ENCODE measurements at places on chromosomes 4 and X.
A peak's percentile ranks its signal among the peaks of the same experiment; 100 is the strongest.

GRCh38 chrX:95733426-95733825, 951.2 kb upstream of the DIAPH2 start:
- DNase-seq: no peak

DNA sequence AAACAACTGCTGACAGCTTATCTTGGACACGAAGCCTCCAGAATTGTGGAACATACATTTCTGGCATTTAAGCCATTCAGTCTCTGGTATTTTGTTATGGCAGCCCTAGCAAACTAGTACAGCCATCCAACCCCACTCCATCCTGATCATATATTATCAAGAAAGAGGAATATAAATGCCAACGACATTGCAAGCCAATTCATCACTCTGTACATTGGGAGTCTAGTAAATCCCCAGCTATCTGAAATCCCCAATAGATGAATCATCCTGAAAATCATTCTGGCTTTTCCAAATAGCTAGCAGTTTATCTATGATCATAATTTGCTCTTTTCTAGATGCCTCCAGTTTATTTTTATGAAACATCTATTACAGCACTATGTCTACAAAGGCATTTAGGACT, 41.1 kb downstream of the FRMD7 start:
- no peak for DNase-seq

DNA sequence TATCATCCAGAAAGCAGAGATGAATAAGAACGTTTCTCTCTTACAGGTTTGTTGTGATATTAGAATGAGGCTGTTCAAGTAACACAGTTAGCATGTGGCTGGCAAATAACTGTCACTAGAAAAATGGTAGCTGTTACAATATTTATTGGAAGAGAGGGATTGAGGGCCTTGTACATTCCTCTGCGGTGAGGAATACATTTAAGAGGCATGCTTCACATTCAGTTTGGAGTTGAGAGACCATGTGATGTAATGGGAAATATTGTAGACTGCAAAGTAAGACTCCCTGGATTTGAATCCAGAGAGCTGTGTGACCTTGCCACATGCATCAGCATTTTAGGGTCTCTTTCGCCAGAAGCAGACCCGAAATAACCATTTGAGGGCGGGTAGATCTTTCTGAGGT, 104.8 kb upstream of the KIT start:
- no peak for DNase-seq

GRCh38 chr4:8695237-8696219, 103.0 kb downstream of the CPZ start:
- DNase-seq: no peak

GRCh38 chrX:11189097-11189496, 78.0 kb downstream of the HCCS start:
- DNase-seq: no peak

- DNase-seq: no peak
Observed at GRCh38 chr4:55517526-55518229, 29.0 kb downstream of the CLOCK start.

GRCh38 chr4:2797545-2798305, 4.8 kb downstream of the SH3BP2 start:
- peak; percentile 50 for DNase-seq

DNA sequence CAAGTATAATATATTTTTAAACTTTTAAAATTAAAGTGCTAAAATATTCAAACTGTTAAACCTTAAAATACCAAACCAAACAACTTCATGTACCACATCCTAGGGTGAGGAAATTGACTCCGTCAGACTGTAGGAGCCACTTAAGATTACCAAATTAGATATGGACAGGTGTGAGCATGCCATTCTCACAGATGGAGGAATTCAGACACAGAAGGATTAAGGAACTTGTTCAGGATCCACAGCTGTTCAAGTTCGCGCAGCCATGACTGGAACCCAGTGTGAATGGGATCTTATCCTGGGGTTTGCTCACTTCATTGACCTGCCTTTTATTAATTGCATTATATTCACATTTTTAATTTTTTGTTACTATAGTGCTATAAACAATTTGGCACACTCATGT, 224.9 kb upstream of the PCDH7 start:
- DNase-seq: no peak

Data from CD4-positive, alpha-beta T cell treated with Interleukin-17A for 4 hours (primary cell).